ENCODE measurements at places on chromosomes 5 and 9.

DNA sequence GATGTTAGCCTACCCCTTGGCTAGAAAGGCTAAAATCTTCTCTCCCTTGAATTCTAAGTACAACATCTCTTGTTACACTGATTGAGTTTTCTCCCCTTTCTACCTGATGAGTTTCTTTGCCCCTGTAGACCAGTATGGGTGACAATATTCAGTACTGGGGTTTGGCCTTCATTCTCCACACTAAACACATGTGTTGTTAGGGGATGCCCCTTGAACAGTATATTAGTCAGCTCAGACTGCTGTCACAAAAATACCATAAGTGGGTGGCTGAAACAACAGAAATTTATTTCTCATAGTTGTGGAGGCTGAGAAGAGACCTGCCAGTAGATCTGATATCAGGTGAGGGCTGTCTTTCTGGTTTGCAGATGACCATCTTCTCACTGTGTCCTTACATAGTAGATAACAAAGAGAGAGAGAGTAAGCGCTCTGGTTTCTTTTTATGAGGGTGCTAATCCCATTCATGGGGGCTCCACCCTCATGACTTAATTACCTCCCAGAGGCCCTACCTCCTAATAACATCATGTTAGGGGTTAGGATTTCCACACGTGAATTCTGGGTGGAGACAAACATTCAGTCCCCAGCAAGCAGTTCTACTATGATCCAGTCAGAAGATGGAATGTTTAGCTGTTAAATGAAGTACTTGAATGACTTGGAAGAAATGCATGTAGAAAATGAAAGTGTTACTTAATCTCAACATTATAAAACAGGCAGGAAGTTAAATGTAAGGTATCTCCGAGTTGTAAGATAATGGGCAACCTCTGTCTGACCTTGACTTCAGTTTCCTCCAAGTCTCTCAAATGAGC lies 17.5 kb downstream of the VLDLR start:
- DNase-seq, result no peak

- no peak for DNase-seq
Observed at GRCh38 chr9:14127656-14128055, 186.3 kb downstream of the NFIB start.

- no peak for DNase-seq
Observed at GRCh38 chr9:135365013-135365768, 114.4 kb upstream of the PPP1R26 start.

GRCh38 chr5:67318746-67319145 lies 122.1 kb upstream of the CD180 start:
- no peak for DNase-seq
